ENCODE measurements at places on chromosomes 5 and 9.

DNA sequence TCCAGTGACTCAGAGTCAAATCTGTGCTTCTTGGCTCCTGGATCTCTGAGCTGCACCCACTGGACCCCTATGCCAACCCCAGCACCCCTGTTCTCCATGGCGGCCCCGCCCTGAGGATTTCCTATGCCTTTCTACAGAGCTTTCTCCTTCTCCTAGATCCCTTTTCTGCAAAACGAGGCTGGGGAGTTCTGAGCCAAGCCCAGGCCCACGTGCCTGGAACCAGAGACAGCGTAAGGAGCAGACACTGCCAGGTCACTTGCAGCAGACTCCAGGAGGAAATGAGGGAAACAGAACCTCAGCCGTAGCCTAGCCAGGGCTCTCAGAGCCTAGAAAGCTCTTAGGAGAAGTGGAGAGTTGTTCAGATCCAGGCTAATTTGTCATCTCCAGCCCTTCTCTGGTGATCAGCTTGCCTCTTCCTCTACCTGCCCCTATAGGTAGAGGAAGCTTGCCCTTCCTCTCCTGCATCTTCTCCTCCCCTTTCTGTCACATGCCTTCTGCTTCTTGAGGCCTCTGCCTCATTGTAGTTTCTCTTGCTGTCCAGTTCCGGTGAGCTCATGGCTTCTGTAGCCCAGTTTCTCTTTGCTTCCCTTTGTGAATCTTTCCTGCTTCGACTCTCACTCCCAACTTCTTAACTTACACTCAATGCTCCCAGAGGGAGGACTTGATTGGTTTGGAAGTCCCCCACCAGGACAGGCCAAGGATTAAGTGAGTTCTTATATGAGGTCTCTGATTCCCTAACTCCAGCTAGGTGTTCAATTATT lies 163.4 kb downstream of the RGS3 start:
- DNase-seq: no peak

GRCh38 chr5:78811866-78812265 lies 163.3 kb upstream of the LHFPL2 start:
- no peak for DNase-seq

DNA sequence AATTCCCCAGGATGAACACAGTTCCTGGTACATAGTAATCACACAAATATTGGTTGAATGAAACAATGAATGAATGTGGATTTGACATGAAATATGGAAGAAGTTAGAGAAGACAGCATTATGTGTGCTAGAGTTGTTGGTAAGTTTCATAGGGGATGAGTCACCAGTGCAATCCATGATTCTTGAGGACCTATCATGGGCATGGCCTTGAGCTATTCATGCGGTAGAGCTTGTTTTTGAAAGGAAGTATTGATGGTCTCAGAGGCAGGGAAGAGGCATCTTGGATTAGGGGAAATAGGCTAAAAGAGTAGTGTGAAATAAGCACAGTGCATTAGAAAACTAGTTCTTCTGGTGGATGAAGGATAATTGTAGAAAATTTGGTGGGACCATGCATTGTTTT lies 22.1 kb downstream of the SPATA31D1 start:
- DNase-seq: no peak

DNA sequence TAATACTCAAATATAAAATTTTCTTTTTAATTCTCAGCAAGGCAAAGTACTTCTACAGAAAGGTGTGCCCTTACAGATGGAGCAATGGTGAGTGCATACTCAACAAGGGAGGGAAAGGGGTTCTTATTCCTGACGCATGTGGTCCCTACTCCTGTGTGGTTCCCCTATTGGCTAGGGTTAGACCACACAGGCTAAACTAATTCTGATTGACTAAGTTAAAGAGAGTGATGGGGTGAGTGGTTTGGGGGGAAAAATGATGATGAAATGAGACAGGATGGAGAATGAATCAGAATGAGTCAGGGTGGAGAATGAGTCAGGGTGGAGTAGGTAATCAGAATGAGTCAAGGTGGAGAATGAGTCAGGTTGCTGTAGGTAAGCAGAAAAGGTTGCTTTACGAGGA lies 22.9 kb upstream of the HMGCS1 start:
- no peak for DNase-seq

- peak; percentile 33 for DNase-seq
Observed at GRCh38 chr5:112186401-112186990, 232.6 kb downstream of the EPB41L4A start.

DNA sequence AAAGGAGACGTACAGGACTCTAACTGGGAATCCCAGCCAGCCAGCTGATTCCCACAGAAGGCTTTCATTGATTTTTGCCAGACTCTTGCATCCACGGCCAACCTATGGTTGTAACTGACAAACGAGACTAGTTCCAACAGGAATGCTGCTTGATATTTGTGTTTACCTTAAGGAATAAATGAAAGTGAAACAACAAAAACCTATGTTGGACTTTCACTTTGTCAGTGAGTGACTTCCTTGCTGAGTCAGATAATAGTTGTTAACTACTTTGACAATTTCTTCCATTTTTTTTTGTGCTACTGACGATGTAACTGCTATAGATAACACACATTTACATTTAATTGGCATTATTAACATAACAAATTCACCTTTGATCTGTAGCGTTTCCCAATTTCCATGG lies 63.4 kb upstream of the LRRTM2 start:
- no peak for DNase-seq

GRCh38 chr9:115035841-115036612 lies 81.9 kb downstream of the TNC start:
- no peak for DNase-seq

DNA sequence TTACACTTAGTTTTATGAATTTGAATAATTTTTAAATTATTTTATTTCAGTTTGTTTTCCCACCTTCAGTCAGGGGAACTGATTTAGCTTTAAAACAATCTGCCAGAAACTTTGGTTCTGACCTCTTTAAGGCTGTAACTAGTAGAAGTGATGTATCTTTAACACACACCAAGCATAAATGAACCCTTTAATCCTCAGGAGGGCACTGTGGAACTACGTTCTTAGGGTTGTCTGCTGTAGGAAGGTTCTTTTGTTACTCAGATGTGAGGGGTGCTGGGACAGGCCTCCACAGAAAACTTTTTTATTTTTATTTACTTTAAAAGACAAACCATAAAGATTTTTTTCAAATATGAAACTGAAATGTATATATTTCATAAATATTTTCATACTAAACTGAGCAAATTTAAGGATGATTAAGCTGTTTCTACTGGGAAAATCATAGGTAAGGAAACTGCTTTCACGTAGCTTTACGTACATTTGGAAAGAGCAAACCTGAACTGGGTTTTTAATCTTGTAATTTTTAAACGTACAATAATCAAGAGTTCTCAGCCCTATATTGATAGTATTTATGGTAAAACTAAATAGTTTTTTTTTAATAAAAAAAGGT lies 5.3 kb downstream of the KLF4 start:
- DNase-seq: peak; percentile 37

DNA sequence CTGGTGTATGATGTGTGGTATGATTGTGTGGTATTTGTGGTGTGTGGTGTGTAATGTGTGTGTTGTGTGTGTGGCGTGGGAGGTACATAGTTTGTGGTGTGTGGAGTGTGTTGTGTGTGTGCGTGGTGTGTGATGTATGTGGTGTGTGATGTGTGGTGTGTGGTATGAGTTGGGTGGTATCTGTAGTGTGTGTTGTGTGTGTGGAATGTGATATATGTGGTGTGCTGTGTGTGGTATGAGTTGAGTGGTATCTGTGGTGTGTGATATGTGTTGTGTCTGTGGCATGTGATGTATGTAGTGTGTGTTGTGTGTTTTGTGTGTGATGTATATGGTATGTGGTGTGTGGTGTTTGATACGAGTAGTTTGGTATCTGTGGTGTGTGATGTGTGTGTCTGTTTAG lies 272.5 kb upstream of the IRX1 start:
- DNase-seq: no peak

- DNase-seq: no peak
Observed at GRCh38 chr5:159850160-159850559, 66.1 kb upstream of the ADRA1B start.

DNA sequence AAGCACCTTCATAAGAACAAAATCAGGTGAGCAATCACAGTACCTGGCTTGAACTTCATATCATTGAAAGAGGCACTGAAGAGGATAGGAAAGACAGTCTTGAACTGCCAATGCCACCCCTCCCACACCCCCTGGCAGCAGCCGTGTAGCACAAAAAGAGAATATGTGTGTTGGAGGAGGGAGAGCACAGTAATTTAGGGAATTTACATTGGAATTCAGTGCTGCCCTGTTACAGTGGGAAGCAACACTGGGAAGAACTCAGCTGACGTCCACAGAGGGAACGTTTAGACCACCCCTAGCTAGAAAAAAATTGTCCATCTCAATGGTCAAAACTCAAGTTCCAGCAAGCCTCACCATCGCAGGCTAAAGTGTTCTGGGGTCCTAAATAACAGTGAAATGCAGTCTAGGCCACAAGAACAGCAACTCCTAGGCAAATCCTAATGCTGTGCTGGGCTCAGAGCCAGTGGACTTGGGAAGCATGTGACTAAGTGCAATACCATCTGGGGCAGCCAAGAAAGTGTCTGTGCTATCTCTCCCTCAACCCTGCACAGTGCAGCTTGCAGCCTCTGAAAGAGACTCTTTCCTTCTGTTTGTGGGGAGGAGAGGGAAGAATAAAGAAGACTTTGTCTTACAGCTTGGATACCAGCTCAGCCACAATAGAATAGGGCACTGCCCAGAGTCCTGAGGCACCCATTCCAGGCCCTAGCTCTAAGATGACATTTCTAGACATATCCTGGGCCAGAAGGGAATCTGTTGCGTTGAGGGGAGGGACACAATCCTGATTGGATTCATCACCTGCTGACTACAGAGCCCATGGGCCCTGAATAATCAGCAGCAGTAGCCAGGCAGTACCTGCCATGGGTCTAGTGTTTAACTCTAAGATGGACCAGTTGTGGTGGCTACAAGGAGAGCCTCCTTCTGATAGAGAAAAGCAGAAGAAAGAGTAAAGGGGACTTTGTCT lies 62.1 kb upstream of the VLDLR start:
- DNase-seq: no peak

DNA sequence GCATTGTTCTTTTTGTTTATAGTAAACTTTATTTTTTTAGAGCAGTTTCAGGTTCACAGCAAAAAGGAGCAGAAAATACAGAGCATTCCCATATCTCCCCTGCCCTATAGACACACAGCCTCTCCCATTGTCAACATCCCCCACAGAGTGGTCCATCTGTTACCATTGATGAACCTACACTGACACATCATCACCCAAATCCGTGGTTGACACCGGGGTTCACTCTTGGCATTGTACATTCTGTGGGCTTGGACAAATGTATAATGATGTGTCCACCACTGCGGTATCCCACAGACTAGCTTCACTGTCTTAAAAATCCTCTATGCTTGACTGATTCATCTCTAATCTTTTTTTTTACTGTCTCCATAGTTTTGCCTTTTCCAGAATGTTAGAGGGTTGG lies 120.7 kb upstream of the SPATA31C2 start:
- no peak for DNase-seq

GRCh38 chr5:16866795-16867576 lies 69.1 kb downstream of the MYO10 start:
- DNase-seq: peak; percentile 45

- DNase-seq: no peak
Observed at GRCh38 chr5:54994628-54995027, 9.2 kb upstream of the ESM1 start.

DNA sequence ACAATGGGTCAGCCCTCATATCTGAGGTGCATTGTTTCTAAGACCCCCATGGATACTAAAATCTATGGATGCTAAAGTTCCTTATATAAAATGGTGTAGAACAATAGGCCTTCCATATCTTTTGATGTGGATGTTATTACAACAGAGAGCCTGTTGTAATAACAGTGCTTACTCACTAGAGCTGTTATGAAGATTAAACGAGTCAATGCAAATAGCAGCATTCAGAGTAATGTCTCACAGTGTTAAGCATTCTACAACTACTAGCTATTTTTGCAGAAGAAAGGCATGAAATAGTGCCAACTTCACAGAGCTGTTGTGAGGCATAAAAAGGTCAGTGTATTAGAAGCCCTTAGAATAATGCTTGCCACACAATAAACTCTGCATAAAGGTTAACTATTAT lies 13.0 kb downstream of the CHSY3 start:
- no peak for DNase-seq

DNA sequence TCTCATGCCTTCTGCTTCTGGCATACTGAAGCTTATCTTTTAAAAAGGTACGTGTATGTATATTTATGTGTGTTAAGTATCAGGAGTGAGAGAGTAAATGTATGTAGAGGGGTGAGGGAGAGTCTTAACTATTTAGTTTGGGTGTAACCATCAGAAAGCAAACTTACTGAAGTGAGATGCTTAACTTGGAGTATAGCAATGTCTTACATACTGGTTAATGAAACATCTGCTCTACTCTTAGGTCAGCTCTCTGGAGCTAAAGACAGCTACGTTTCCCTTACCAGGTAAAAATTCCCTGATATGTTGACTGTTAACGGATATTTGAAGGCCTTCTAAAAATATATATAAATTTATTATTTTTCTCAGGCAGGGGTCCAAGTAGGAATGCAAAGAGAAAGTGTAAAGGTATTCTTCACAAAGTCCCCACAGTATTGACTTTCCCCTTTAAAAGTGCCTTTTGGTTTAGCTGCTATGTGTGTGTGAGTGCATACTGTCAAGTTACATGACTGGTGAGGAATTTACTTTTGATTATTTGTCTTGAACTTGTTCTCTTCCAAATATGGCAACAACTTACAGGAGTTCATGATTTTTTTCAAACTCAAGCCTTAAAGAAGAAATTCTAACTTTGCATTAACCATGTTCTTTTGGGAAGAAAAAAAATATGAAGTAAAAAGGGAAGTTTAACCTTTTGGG lies 12.3 kb upstream of the C5orf24 start:
- DNase-seq: no peak

DNA sequence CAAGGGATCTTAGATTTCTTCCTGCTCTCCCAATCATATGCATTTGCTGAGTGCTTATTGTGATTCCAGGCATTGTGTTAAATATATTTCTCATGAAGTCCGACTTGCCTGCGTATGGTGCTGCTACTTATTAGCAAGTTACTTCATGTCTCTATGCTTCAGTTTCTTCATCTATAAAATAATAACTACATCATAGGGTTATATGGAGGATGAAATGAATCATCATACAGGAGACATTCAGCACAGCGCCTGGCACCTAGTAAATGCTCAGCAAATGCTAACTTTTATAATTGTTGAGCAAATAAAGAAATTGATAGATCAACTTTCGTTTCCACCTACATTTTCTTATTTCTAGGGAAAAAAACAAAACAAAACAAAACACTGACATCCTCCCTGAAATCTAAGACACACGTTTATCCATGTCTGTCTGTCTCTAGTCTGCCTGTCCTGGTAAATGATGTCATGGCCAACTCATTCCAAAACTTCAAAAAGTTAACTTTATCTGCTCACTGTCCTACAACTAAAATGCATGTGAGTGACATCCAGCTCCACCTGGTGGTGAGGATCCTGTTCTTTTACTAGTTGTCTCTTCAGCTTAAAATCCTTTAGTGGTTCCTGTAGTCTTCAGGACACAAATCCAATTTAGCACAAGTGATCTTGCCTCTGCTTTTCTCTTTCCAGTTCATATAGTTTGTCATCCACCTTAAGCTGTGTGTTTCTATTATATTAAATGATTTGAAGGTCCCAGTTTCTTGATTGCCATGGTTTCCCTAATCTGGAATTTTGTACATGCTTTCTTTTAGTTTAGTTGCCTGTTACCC lies 27.7 kb downstream of the PPP3R2 start:
- peak; percentile 15 for DNase-seq

Measured in HEK293T (cell line).